ENCODE measurements at places on chromosomes 13 and 19.

- no peak for DNase-seq
These were observed 16.9 kb downstream of the OR2Z1 start for GRCh38 chr19:8738377-8738776.

- DNase-seq, result no peak
These were observed at the start of gene SLC8A2 for GRCh38 chr19:47471733-47472457. SLC8A2 (minus strand) TSS chr19:47471893; CDS start chr19:47466403, 5,490 bp downstream.

- no peak for DNase-seq
These were observed 10.3 kb downstream of the APBA3 start for GRCh38 chr19:3751236-3751635.

DNA sequence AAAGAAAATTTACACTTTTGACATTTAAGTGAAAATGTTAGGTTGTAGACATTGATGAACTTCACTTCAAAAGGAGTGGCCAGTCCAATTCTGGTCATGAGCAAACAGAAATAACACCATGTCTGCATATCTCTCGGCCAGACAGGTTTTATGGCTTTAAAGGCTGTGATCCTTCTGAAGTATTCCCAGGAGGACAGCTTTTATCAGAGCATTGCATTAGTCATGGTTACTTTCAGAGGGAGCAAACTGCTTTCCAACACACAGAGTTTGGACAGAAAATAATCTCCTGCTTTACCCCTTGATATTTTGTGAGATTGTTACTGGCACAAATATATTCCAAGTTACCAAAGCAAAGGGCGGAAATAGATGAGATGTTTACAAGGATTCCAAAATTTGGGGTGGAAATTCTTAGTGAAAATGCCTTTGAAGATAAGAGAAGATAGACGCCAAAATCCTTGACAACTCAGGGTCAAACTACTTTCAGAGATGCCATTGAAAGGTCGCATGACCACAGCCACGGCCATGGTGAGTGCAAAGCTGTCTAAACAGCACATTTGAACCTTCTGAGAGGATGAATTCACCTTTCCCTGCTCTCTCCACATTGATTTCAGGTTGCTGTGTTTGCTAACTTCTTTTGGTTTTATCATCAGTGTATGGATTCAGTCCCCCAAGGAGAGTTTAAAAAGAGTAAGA lies 584.5 kb upstream of the SGCG start:
- DNase-seq, result no peak

DNA sequence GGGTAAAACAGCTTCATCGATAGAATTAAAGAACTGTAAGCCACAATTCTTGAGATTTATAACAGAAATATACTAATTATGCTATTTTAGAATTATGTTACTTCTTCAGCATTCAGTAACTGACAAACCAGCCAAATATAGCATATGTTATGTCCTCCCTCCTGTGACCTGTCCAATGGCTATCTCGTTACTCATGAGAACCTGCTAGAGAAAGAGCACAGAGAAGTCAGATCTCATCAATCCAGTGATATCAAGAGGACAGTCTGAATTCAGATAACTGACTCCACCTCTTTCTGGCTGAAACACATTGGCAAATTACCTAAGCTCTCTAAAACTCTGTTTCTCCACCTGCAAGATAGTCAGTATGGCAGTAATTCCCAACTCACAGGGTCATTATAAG lies 170.4 kb downstream of the FGF14 start:
- no peak for DNase-seq

- DNase-seq, result no peak
These were observed 67.2 kb downstream of the HSPH1 start for GRCh38 chr13:31094331-31095015.

- no peak for DNase-seq
These were observed 47.2 kb upstream of the FAM124A start for GRCh38 chr13:51175021-51175420.

- DNase-seq, result no peak
These were observed 3.0 kb upstream of the PLEKHF1 start for GRCh38 chr19:29662278-29662603.

GRCh38 chr19:53910170-53910518 lies 1.1 kb downstream of the CACNG7 start:
- no peak for DNase-seq

GRCh38 chr13:70188567-70188966 lies 80.3 kb upstream of the KLHL1 start:
- no peak for DNase-seq

- no peak for DNase-seq
These were observed 2.2 kb downstream of the RINL start for GRCh38 chr19:38875656-38876395.

DNA sequence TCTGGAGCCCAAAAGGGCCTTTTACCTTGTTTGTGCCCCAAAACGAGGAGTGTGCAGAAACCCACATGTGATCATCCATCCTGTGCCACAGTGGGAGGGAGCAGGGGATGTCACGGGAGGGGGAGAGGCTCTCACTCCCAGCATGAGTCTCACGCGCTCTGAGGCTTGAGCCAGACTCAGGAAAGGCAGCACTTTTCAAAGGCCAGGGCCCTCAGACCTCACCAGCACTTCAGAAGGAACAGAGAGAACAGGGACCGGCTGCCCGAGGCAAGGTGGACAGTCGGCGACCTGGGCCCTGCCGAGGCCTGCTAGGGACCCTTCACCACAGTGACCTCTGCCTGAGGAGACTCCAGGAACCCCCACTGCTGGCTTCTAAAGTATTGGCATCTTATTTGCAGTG lies 71.7 kb upstream of the WASF3 start:
- DNase-seq, result no peak

DNA sequence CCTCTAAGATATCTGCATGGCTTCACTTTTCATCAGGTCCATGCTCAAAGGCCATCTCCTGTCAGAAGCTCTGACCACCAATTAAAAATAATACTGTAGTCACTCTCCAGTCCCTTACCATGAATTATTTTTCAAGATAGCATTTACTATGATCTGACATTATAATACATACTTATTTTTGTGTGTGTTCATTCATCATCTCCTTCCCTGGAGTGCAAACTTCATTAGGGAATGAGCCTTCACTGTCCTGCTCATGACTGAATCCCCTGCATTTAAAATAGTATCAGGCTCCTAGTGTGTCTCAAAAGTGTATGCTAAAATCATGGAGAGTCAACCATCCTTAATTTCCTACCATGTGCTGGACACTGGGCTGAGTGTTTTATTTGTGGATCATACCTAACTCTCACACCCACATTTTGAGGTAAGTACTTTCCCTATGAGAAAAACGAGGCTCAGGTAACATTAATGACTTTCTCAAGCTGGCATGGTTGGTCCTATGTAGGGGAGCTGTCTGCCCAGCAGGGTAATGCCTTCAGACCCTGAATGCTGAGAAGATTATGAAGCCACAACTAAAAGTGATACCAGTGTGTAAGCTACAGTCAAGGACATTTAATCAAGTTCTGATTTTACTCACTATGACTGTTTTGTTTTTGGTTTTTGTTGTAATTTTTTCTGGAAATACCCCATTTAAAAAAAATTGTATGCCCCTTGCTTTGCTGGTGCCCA lies 16.3 kb downstream of the PLA2G4C start:
- DNase-seq, result no peak

GRCh38 chr19:43883864-43884263 lies 51.2 kb downstream of the ZNF45 start:
- no peak for DNase-seq

DNA sequence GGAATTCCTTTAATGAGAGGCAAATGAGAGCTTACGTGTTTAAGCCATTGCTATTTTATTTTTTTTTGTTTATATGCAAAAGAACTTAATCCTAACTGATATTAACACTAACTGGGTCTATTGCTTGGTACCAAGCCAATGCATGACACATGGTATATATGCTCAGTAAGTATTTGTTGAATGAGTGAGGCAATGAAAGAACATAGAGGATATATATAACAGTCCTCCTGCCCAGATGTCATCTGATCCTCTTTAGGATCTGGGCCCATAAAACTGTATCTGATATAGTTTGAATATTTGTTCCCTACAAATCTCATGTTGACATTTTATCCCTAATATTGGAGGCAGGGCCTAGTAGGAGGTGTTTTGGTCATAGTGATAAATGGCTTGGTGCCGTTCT lies 13.0 kb upstream of the ALOX5AP start:
- no peak for DNase-seq

- no peak for DNase-seq
These were observed at the start of gene SPACA6 for GRCh38 chr19:51693260-51693659. SPACA6 (plus strand) TSS chr19:51693330; CDS start chr19:51693527, 197 bp downstream.

- DNase-seq, result no peak
These were observed 46.8 kb upstream of the SPACA7 start for GRCh38 chr13:112329376-112329775.

GRCh38 chr13:56861476-56861875 lies 279.2 kb upstream of the PRR20A start:
- no peak for DNase-seq

- DNase-seq, result no peak
These were observed 538.9 kb downstream of the RFC3 start for GRCh38 chr13:34356686-34357434.

- no peak for DNase-seq
These were observed 168.6 kb downstream of the POSTN start for GRCh38 chr13:37429976-37430375.

DNA sequence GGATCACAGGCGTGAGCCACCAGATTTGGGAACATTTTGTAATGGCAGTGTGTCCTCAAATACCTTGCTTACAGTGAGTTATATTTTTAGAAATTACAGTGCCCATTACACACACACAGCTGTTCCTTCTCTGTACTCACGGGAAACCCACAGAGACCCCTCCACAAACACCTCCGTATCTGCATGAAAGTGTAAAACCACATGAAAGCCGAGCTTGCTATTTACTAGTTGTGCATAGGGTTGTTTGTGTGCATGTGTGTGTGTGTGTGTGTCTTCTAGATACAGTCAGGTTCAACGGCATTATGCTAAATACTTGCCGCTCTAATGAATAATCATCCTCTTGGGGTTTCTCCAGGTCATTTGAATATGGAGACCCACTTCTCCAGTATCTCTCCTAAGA lies 22.3 kb upstream of the LILRA2 start:
- DNase-seq, result no peak

DNA sequence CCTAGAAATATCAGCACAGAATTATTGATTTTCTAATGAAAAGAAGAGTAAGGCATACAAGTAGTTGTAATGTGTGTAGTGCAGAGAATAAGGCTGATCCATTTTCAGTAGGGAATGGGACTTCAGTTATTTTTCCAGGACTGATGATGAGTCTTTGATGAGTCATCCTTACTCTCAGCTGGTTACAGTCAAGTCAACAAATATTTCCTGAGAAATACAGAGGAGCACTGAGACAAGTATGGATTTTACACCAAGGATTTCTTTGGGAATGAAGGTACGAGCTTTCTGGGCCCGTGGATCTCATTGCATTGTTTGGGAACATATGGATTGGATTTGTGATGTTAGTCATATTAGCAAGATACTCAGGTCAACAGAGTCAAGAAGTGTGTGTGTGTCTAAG lies 502.7 kb downstream of the FGF9 start:
- no peak for DNase-seq

- no peak for DNase-seq
These were observed 1.2 kb downstream of the CDC34 start for GRCh38 chr19:532561-533363.

- no peak for DNase-seq
These were observed 107.6 kb downstream of the ZIC5 start for GRCh38 chr13:99863789-99864626.

DNA sequence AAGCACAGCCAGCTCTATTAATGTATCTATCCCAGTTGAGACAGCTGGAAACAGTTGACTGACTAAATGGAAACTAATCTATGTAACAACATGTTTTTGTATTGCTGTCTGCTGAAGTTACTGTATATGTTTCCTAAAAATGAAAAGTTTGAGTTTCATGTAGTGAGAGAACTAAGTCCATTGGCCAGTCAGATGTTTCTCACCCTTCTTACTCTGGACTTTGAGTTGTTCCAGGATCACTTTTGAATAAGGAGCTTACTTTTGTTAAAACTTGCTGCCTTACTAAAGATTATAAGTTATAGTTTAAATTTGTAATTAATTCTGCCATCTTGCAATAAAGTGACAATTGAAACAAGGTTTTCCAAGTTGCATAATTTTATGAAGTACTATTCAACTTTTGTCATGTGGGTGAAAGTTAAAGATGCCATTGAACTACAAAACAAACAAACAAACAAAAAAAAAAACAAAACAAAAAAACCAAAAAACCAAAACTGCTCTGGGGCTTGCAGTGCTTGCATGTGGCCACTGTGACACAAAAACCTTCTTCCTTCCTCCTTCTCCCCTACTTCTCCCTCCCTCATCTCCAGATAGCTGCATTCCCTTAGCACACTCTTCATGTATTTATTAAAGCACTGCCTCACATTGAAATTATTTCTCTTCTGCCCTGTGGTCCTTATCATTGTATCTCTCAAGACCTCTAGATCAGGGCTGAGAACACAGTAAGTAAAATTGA lies 15.3 kb downstream of the WDFY2 start:
- no peak for DNase-seq

DNA sequence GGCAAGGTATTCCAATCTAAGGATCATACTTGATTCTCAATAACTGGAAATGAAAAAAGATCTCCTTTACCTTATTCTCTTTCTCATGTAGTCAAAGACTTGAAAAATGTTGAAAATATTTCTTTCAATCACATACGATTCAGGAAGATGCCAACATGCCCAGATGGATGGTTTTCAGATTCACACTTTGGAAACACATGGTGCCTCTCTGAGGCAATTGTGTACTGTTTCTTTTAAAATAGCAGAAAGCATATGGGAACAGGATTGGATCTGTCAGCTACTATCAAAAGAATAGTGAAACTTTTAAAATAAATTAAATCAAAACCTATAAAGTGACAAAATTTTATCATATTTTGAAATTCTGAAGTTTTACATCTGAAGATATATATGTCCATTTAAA lies 222.4 kb downstream of the SPRY2 start:
- DNase-seq, result no peak

- DNase-seq, result no peak
These were observed 67.3 kb downstream of the DOCK9 start for GRCh38 chr13:98910501-98910951.

GRCh38 chr13:89082623-89083022 lies 1411.5 kb downstream of the SLITRK5 start:
- DNase-seq, result no peak

- no peak for DNase-seq
These were observed 1328.8 kb downstream of the OLFM4 start for GRCh38 chr13:54357284-54357933.

DNA sequence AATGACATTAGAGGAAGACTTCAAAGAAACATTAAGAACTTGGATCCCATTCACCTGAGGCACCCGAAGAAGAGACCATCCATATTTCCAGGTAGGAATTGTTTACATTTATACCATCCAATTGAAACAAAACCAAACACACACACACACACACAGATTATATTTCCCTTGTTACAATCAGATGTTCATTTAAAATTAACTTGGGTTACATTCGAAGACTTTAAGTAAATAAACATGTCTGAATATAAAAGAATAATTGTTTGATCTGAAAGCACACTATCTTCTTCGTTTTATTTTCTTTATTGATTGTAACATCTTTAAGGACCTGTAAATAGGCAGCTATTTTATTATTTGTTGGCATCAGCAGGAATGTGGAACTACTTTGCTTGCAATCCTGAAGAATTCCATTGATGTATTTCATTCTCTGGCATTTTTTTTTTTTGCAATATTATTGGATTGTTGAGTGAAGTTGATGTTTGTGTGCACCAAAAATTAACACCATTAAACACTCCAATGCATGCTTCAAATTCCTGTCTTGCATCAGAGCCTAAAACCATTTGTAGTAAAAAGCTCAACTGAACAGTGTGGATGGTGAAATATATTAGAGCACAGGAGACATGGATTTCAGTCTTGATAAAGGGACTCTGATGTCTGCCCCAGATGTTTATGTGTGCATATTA lies 85.3 kb upstream of the FRY start:
- no peak for DNase-seq

GRCh38 chr13:98549728-98550317 lies 27.1 kb downstream of the STK24 start:
- DNase-seq, result no peak

- no peak for DNase-seq
These were observed 180.9 kb downstream of the DIAPH3 start for GRCh38 chr13:59982631-59983382.
